ENCODE measurements at places on chromosomes 6 and 20.

- DNase-seq: no peak
These were observed 14.6 kb upstream of the RALY start for GRCh38 chr20:33979094-33979493.

GRCh38 chr6:85449388-85449817, 480 bp upstream of the NT5E start:
- peak; percentile 52 for DNase-seq

GRCh38 chr20:50969912-50970311, 11.3 kb downstream of the MOCS3 start:
- no peak for DNase-seq

- DNase-seq: no peak
These were observed 8.3 kb downstream of the FITM2 start for GRCh38 chr20:44302736-44303135.

- no peak for DNase-seq
These were observed 174.9 kb upstream of the GGTLC1 start for GRCh38 chr20:24163506-24163905.

DNA sequence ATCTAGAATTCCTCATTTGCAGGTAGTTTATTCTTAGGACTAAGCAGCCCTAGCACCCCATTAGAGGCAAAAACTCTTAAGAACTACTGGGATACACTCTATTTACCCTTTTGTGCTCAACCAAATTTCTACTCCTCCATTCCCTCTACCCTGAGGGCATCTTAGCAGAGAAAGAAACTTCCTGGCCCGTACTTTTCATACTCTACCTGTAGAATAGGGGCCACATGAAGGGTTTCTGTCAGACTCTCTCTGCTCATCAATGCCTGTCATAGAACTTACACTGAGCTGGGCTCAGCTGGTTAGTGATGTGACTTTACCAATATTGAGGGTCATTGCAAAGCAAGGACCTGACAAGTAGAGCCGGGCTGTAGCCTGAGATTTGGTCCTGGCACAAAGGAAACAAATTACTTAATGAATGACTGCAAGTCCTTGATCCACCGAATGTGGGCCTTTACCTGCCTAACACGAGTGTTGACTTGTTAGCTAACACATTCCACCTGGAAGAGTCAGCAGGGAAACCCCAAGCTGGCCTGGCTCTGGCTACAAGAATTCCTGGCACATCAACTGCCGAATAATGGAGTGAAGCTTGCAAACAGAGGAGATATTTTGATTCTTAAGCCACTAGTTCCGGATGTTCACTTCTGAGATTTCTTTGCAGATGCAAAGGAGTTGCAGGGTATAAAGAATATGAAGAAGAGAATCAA, 280.5 kb upstream of the JAG1 start:
- DNase-seq: peak; percentile 21

DNA sequence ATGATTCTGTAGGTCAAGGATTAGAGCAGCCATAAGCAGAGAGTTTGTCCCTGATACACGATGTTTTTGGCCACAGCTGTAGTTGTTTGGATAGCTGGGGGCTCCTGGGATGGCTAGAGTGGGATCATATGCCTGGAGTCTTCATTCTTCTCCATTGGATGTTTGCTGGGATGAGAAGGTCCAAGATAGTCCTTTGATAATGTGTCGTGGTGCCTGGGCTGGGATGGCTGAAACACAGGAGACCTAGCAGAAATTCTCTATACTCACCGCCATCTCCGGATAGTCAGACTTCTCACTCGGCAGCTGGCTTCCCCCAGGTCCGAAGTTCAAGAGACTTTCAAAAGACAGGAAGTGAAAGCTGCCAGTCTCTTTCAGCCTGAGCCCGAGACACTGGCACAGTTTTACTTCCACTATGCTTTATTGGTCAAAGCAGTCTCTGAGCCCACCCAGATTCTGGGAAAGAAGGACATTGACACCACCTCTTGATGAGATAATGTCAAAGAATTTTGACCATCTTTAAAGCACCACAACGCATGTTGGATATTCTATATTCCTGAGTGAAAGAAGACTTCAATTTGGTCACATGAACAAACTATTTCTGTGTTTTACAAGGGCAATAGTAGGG, 16.0 kb downstream of the MARCKS start:
- peak; percentile 44 for DNase-seq

GRCh38 chr20:21559305-21559704, 45.4 kb upstream of the NKX2-2 start:
- no peak for DNase-seq

DNA sequence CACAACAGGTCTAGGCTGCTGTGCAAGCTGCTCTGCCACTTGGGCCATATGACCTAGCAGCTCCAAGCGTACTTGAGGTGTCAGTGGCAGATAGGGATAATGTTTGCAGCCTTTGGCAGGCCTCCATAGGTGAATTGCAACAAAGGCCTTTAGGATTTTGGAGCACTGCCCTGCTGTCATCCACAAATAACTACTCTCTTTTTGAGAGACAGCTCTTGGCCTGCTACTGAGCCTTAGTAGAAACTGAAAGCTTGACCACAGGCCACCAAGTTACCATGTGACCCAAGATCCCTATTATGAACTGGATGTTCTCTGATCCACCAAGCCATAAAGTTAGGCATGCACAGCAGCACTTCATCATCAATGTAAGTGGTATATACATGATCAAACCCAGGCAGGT, 29.9 kb downstream of the FBXO30 start:
- DNase-seq: no peak

- no peak for DNase-seq
These were observed 9.9 kb upstream of the GTSF1L start for GRCh38 chr20:43736588-43737158.

DNA sequence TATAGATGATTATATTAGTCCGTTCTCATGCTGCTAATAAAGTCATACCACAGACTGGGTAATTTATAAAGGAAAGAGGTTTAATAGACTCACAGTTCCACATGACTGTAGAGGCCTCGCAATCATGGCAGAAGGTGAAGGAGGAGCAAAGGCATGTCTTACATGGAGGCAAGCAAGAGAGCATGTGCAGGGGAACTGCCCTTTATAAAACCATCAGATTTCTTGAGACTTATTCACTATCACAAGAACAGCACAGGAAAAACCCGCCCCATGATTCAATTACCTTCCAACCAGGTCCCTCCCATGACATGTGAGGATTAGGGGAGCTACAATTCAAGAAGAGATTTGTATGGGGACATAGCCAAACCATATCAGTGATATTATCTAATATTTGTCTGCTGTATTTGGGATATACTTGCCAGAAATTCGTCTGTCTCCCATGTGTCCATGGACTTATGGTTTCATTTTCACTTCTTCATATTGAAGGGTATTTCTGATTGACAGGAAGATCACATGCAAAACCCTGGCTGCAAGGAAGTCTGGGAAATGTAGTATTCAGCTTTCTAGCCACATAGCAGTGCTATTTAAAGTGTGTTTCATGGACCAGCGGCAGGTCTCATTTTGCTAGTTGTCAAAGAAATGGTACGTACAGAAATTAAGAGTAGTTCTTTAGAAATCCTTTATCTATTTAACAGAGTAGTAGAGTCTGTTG, 50.5 kb upstream of the PAK5 start:
- peak; percentile 39 for DNase-seq

GRCh38 chr6:117483004-117483644, 650 bp downstream of the DCBLD1 start:
- peak; percentile 61 for DNase-seq

- DNase-seq: no peak
These were observed 54.9 kb upstream of the SMOC2 start for GRCh38 chr6:168385858-168386735.

GRCh38 chr6:121765060-121765459, 329.6 kb downstream of the GJA1 start:
- DNase-seq: no peak

DNA sequence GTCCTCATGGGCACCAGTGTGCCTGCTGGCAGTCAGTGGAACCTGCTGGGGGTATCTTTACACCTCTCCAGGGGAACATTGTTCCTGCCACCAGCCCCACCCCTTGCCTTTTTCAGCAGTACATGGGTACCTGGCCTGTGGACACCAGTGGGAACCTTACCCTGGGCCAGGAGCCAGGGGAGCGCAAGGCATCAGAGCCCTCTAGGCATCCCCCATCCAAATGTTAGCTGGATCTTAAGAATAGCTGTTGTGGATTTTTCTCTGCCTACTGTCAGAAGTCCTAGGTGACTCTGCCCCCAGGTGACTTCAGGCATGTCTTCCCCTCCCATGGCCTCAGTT, 38.8 kb upstream of the ID1 start:
- DNase-seq: no peak

- no peak for DNase-seq
These were observed 22.5 kb upstream of the SGK1 start for GRCh38 chr6:134340179-134340975.

DNA sequence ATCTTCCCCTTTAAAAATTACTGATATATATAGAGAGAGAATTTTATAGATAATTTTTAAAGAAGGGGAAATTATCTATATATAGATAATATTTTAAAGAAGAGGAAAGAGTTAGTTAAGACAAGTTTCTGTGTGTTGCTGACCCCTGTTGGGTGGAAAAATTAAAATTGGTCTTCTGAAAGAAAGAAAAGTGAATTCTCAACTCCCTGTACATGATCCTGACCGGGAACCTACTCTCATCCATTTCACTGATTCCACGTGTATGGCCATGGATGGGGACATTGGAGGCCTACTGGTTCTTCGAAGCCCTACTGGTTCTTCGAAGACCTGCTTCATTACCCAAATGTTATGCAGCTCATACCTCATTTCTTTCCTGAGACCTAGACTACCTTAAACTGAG, 53.0 kb upstream of the TCF21 start:
- no peak for DNase-seq

DNA sequence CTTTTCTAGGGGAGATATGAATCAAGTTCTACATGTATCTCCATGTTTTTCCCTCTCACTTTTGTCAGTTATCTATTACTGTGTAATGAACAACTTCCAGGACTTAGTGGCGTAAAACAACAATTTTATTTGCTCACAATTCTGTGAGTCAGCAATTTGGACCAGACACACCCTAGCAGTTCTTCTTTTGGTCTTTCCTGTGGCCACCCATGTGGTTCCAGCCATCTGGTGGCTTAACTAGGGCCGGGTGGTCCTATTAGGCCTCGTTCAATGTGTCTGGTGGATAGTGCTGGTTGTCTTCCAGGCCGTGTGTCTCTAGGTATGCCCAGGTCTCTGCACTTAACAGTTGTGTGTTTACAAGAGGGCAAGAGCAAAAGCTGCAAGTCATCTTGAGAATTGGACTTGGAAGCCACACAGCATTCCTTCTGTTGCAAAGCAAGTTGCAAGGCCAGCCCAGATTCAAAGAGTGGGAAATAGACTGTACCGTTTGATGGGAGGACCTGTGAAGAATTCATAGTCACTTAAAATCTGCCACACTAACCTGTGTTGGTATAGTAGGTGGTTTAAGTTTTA, 20.8 kb upstream of the SLC35D3 start:
- DNase-seq: no peak

GRCh38 chr6:124854338-124854922, 107.8 kb upstream of the RNF217 start:
- peak; percentile 7 for DNase-seq

GRCh38 chr6:37221585-37222124, 35.9 kb upstream of the TBC1D22B start:
- no peak for DNase-seq

GRCh38 chr6:134379076-134379475, 61.2 kb upstream of the SGK1 start:
- no peak for DNase-seq

DNA sequence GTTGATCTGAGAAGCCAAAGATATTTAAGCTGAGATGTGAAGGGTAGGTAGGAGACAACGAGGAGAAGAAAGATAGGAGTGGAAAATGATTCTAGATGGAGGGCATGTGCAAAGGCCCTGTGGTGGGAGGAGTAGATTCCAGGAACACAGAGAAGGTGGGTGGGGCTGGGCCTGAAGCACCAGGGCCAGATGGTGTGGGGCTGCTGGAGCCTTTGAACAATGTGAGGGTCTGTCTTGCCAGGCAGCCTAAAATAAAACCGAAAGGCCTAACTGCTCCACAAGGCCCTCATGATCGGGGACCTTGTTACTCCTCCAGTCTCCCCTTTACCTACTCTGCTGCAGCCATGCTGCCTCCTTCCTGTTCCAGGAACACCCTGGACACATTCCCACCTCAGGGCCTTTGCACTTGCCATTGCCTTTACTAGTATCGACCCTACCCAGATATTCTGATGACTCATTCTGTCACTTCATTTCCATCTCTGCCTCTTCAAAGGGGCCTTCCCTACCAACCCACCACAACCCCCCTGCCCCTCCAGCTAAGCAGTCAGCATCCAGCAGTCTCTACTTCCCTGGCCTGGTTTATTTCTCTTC, 20.0 kb downstream of the FAM110A start:
- DNase-seq: no peak

- no peak for DNase-seq
These were observed 466.0 kb downstream of the GJA1 start for GRCh38 chr6:121901432-121901831.

- no peak for DNase-seq
These were observed 686 bp downstream of the GINS1 start for GRCh38 chr20:25408170-25408547.

GRCh38 chr20:38804682-38805501, 605 bp upstream of the PPP1R16B start:
- no peak for DNase-seq

GRCh38 chr20:22619806-22620205, 35.4 kb upstream of the FOXA2 start:
- DNase-seq: no peak

DNA sequence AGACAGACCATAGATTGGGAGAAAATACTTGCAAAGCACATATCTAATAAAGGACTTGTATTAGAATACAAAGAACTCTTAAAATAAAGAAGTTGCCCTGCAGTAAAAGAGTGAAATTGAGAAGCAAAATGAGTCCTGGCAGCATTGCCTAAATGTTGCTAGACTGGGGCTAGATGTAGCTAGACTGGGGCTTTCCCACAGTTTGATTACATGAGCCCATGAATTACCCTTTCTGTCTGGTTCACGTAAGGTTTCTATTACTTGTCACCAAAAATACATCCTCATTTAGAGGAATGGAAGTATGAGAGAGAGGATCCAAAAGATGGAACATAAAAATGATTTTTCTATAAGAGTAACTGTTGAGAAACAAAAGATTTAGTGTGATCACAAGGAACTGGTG, 57.6 kb upstream of the CCDC28A start:
- no peak for DNase-seq

- no peak for DNase-seq
These were observed 44.5 kb upstream of the EZR start for GRCh38 chr6:158863646-158864045.

DNA sequence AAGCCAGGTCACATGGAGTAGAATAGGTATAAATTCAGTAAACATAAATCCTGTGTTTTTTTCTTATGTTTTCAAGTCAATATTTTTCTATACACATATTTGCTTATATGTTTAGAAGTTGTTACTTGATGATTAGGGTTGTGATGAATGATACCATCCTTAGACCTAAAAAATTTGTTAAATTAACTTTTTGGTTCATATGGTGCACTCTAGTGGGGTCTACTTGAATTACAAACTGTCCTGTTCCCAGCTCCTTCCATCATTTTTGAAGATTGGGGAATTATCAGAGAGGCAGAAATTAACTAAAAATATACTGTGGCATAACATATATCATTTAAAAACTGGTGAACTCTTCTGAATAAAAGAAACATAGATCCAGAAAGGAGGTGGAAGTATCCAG, 48.3 kb upstream of the RIPPLY2 start:
- no peak for DNase-seq

GRCh38 chr6:102742754-102743356, 1349.3 kb downstream of the GRIK2 start:
- no peak for DNase-seq

GRCh38 chr20:33910056-33910455, 83.7 kb upstream of the RALY start:
- no peak for DNase-seq

Measured in SW480 (cell line).